ENCODE measurements at places on chromosomes 12 and 14.

- peak; percentile 63 for DNase-seq
Observed at GRCh38 chr14:91245029-91245428, 525 bp upstream of the GPR68 start.

DNA sequence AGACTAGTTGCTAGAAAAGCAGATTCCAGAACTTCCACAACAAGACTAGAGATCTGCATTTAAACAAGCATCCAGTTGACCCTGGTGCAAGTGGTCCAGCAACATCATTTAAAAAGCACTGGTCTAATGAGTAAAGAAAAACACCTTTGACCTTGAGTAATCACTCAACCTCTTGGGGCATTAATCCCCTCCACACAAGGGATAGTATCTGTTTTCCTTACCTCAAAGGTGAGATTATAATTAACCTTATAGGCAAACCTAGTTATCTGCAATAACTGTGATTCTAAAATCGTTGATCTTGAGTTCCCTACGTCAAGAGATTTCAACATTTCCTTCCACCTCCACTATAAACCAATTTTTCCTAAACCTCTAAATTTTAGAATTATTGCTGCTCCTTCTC is 1.1 kb downstream of the KDM5A start:
- DNase-seq, result no peak

- DNase-seq, result no peak
Observed at GRCh38 chr12:32811686-32812392, 56.1 kb upstream of the YARS2 start.

GRCh38 chr14:101934601-101935150 is 29.7 kb upstream of the DYNC1H1 start:
- no peak for DNase-seq

GRCh38 chr14:67567654-67568053 is 32.4 kb downstream of the PIGH start:
- DNase-seq, result no peak

DNA sequence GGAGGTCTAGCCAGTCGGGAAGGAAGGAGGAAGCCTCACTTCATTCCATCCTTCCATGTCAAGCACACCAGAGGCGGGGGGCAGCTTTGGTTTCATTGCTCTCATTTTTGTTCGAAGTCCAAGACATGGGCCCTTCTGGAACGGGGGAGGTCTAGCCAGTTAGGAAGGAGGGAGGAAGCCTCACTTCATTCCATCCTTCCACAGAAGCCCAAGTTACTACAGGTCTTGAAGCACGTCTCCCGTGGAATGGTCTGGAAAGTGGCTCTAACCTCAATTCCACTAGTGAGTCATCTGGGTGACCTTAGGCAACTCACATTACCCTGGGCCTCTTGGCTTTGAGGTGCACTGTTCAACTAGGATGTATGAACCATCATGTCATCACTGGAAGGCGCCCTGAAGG is 156.3 kb downstream of the NTF3 start:
- no peak for DNase-seq

DNA sequence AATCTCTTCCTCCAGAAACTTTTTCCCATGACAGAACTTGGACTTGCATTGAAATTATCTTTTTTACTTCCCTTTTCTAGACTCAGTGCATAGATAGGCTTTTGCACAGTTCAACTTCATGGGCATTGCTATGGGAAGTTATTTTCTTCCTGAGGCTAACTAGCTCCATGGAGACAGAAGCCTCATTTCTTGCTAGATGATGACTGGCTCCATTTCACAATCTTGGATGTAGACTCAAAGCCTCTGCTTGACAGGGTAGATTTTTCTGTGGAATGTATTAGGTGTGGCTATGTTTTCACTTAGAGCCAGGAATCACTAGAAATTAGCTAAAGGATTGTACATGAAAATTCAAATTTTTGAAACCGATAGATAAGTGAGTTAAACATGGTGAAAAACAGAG is 884.1 kb upstream of the MGAT4C start:
- DNase-seq, result no peak

GRCh38 chr12:34151019-34151418 is 128.7 kb downstream of the ALG10 start:
- DNase-seq, result no peak

GRCh38 chr12:2737656-2738241 is 57.0 kb upstream of the FKBP4 start:
- DNase-seq, result no peak

- no peak for DNase-seq
Observed at GRCh38 chr12:109760031-109760929, 46.7 kb downstream of the FAM222A start.

- DNase-seq, result no peak
Observed at GRCh38 chr14:30464481-30464880, 94.5 kb upstream of the G2E3 start.

DNA sequence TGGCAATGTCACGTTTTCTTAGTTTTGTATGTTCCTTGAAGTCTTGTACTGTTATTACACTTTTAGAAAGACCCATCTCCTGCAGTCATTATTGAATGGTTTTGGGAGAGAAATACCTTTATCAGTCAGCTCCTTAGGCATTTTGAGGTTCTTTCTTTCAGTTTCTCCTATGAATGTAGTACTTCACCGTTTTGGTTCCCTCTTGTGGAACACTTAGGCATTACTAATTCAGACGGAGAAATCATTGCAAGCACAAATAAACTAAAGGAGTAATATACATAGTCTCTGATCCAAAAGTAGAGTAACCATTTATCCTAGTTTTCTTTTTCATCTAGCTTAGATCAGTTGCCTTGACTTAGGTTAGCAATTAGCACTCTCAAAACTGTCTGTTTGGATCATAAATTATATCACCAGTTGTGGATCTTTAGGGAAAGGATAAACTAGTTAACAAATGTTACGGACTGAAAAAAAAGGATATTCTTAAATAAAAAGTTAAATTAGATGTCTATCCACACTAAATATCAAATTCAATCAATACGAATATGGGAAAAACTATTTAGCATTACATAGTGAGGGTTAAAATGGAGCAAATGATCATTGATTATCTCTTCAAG is 1538.3 kb upstream of the SEL1L start:
- no peak for DNase-seq

DNA sequence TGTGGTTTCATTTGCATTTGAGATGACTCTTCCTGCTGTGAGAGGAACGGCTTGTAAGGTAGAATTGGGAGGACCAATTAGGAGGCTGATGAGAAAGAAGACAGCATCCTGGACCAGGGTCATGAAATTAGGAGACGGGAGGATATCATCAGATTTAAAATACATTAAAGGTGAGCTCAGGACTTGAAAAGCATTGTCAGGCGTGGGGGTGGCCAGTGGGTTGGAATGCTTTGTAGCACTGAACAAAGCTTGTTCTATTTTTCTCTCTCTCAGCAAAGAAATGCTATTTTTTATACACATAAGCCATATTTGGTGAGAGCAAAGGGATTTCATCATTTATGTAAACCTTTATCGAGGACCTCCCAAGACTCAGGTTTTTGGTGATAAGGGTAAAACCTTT is 157.5 kb downstream of the TMEM132D start:
- DNase-seq, result no peak

GRCh38 chr14:56138928-56139327 is 20.7 kb downstream of the PELI2 start:
- DNase-seq, result no peak

GRCh38 chr14:102071283-102071998 is 15.4 kb downstream of the HSP90AA1 start:
- no peak for DNase-seq

- no peak for DNase-seq
Observed at GRCh38 chr12:113781415-113782198, 184.5 kb downstream of the RBM19 start.

DNA sequence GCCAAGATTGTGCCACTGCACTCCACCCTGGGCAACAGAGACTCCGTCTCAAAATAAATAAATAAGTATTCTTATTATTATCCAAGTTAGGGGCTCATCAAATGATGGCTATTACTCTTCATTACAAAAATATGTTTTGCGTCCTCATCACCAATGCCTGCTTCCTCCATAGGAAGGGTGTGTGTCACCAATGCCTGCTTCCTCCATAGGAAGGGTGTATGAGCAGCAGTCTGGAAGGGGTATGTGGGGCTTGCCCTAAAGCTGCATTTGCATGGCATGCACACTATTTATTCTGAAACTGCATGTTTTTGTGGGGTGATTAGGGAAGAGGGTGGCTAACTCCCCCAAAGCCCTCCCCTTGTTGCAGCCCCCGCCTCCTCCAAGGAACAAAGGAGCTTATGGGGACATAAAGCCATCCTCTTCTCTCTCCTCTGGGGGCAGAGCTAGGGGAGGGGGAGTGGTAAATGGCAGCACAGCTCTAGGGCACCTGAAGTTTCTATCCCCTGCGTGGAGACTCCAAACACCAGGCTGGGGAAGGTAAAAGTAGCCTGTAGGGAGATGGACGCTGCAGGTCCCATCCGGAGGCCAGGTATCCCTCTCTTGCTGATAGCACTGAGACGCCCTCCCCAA is 1.3 kb downstream of the CAMKK2 start:
- no peak for DNase-seq

- no peak for DNase-seq
Observed at GRCh38 chr12:75482646-75483045, 2.1 kb downstream of the GLIPR1 start.

DNA sequence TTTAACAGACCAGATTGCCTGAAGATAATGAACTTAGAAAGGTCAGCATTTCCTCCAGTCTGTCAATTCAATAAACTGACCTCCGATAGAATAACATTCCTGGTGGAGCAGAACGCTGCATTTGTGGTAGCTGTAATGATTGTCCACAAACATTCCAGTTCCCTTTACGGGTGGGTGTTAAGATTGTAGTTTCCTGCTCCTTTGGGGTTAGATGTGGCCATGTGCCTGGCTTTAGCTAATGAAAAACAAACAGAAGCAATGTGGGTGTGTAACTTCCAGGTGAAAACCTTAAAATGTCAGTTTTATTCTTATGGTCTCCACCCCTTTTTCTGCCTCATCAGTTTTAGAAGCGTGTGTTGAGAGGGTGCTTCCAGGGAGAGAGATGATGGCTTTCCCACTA is 217.3 kb upstream of the CRY1 start:
- DNase-seq, result no peak

- no peak for DNase-seq
Observed at GRCh38 chr12:117152793-117153775, 37.2 kb downstream of the FBXO21 start.

DNA sequence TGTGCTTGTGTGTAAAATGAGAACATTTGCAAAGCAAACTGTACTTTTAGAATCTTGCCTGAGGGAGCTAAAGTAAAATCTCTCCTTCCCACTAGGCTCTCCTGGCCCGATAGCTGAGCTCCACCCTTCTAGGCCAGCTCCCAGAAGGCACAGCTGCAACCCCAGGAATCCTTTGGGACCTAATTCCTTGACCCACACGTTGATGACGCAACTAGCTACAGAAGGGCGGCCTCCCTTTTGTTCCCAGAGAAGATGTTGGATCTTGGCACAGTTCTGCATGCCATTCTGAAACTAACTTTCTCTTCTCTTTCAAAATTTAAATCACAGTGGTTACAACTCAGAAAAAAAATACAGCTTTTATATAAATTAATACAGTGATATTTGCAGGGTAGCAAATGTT is 268.1 kb downstream of the EGLN3 start:
- DNase-seq, result no peak

- DNase-seq, result no peak
Observed at GRCh38 chr14:91872517-91873470, 5.5 kb upstream of the TC2N start.

GRCh38 chr12:97537501-97537900 is 74.9 kb downstream of the RMST start:
- DNase-seq, result no peak

DNA sequence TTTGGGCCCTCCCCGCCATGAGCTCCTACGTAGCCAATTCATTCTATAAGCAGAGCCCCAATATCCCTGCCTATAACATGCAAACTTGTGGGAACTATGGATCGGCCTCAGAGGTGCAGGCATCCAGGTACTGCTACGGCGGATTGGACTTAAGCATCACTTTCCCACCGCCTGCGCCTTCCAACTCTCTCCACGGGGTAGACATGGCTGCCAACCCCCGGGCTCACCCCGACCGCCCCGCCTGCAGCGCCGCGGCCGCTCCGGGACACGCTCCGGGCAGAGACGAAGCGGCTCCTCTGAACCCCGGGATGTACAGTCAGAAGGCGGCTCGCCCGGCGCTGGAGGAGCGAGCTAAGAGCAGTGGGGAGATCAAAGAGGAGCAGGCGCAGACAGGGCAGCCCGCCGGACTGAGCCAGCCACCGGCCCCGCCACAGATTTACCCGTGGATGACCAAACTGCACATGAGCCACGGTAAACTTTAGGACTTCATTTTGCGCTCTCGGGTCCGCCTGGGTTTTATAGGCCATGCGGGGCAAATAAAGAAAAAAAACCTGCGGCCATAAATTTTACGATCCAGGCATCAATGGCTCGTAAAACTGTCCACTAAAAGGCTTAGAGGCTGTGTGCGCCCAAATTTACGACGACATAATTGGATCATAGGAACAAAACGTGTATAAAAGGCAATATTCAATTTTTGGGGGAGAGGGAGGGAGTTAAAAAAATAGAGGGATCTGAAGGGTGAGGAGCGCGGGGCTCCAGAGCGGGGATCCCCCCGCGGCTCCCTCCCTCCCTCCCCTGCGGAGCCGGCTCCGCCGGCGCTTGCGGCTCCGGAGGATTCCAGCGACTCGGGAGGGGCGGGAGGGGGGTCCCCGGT is 493 bp downstream of the HOXC5 start:
- no peak for DNase-seq

GRCh38 chr12:122834104-122834920 is 945 bp upstream of the HIP1R start:
- no peak for DNase-seq

DNA sequence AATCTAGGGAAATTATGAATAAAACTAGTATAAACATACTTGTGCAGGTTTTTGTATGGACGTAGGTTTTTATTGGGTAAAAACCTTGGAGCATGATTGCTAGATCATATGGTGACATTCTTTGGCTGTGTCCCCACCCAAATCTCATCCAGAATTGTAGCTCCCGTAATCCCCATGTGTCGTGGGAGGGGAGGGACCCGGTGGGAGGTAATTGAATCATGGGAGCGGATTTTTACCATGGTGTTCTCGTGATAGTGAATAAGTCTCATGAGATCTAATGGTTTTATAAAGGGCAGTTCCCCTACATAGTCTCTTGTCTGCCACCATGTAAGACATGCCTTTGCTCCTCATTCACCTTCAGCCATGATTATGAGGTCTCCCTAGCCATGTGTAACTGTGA is 120.9 kb downstream of the FOXA1 start:
- no peak for DNase-seq

DNA sequence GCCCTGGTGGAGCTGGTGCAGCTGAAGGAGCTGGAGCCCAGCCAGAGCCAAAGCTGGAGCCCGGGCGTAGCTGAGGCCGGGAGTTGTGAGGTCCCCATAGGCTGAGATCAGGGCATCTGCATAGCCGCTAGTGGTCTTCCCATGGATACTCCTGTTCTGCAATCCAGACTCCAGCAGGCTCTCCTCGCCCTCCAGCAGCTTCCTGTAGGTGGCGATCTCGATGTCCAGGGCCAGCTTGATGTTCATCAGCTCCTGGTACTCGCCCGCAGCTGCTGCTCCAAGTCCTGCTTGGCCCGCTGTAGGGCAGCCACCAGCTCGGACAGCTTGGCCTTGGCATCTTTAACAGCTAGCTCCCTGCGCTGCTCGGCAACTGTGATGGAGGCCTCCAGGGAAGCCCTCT is 966.1 kb downstream of the FSCB start:
- no peak for DNase-seq

GRCh38 chr12:89797436-89797835 is 88.8 kb upstream of the ATP2B1 start:
- DNase-seq, result no peak

- DNase-seq, result no peak
Observed at GRCh38 chr12:22458298-22458937, 85.9 kb downstream of the C2CD5 start.
